ENCODE measurements at places on chromosomes 6 and 20. TPM values are rescaled to one million over a fixed set of nuclear protein-coding genes. Genes with fewer than 3 reads are reported as not detected.
A peak's percentile ranks its signal among the peaks of the same experiment; 100 is the strongest.

DNA sequence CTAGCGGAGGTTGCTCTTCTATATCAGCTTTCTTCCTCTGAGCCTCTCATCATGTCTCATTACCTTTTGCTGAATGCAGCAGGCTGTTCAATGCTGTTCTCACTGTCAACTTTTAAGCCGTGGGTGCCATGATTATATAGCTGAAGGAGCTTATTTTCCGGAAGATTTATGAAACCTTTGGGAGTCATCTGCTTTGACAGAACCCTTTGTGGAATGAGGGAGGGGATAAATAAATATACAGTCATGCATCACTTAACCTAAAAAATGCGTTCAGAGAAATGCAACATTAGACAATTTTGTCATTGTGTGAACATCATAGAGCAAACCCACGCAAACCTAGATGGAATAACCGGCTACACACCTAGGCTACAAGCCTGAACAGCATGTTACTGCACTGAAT lies 102.2 kb upstream of the AKAP12 start:
- H3K4me1 ChIP-seq: no peaks in the 10 kb centered on the region
- no peak for DNase-seq
- no peak overlapping the region for H3K27ac ChIP-seq
- no peak overlapping the region for H3K4me3 ChIP-seq
- H3K36me3 ChIP-seq: no peaks in the 10 kb centered on the region

The DCDC2 gene
- total RNA-seq: 14.8 TPM

DNA sequence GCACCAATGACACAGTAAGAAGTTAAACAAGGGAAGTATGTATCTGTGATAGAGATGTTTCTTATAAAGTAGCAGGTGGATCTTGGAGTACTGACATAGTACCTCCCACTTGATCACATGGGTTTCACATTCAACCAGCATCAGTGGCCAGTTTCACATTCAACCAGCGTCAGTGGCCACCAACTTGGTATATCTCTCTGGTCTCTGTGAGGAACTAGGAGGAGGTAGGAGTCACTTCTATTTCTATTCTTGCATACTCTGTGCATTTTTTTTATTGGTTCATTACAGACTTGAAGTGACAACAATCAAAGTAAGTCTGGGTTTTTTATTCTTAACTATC lies 200.3 kb upstream of the SIM1 start:
- H3K27me3 ChIP-seq: no peaks in the 10 kb centered on the region
- no peaks in the 10 kb centered on the region for H3K36me3 ChIP-seq
- no peaks in the 10 kb centered on the region for H3K4me1 ChIP-seq
- H3K4me3 ChIP-seq: no peak overlapping the region
- no peak overlapping the region for H3K27ac ChIP-seq

The CRISP3 gene
- not detected for total RNA-seq

GRCh38 chr6:30571762-30572082 lies 480 bp downstream of the ABCF1 start:
- peaks cover 2% of the 10 kb centered on the region for H3K36me3 ChIP-seq
- no peaks in the 10 kb centered on the region for H3K27me3 ChIP-seq
- peaks cover 16% of the 10 kb centered on the region for H3K4me1 ChIP-seq
- DNase-seq: no peak
- H3K4me3 ChIP-seq: peak overlapping the region; percentile 3
- peak overlapping the region; percentile 82 for H3K27ac ChIP-seq

GRCh38 chr6:41428996-41429421 lies 93.6 kb downstream of the NCR2 start:
- H3K36me3 ChIP-seq: no peaks in the 10 kb centered on the region
- peaks cover 43% of the 10 kb centered on the region for H3K4me1 ChIP-seq
- H3K4me3 ChIP-seq: no peak overlapping the region
- peak overlapping the region; percentile 87 for H3K27ac ChIP-seq
- DNase-seq: peak; percentile 28

GRCh38 chr20:16777126-16777525 lies 29.0 kb downstream of the OTOR start:
- no peak for DNase-seq
- no peak overlapping the region for H3K4me3 ChIP-seq
- H3K27me3 ChIP-seq: no peaks in the 10 kb centered on the region
- no peaks in the 10 kb centered on the region for H3K4me1 ChIP-seq
- H3K27ac ChIP-seq: no peak overlapping the region
- no peaks in the 10 kb centered on the region for H3K36me3 ChIP-seq

GRCh38 chr20:19690462-19690861 lies 67.6 kb upstream of the RIN2 start:
- H3K36me3 ChIP-seq: no peaks in the 10 kb centered on the region
- no peak overlapping the region for H3K4me3 ChIP-seq
- no peak for DNase-seq

DNA sequence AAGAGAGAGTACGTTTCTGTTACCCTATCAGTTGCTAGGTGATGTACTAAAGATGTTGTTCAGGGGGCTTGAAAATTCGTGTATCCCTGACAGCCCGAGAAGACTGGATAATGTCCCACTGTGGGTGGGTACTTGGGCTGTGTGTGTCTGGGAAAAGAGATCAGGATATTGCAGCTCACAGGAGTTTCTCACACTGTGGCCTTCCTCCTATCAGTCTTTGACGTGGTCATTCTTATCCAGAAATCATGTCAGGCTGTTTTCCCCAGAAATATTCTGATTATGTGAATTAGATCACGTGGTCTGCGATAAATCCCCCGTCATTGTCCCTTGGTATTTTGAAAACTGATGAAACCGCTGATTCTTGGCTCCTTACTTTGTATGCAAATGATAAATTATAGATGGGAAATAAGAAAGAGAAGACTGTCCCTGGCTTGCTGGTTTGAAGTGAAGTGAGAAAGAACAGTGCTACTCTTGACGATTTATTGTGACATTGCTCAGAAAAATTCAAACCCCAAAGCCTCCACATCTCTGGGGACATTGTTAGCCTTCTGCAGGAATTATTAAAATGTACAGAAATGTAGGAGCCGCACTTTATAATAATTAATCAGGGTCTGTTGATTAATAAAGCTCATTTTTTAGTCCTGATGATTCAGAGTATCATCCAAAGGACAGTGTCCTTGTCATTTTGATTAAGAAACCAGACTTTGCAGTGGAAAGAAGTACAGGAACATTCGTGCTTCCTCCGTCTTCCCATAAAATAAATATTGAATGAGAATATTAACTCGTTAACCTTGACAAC lies 167.5 kb upstream of the TSHZ2 start:
- no peaks in the 10 kb centered on the region for H3K36me3 ChIP-seq
- H3K27ac ChIP-seq: no peak overlapping the region
- no peak for DNase-seq
- H3K27me3 ChIP-seq: no peaks in the 10 kb centered on the region

DNA sequence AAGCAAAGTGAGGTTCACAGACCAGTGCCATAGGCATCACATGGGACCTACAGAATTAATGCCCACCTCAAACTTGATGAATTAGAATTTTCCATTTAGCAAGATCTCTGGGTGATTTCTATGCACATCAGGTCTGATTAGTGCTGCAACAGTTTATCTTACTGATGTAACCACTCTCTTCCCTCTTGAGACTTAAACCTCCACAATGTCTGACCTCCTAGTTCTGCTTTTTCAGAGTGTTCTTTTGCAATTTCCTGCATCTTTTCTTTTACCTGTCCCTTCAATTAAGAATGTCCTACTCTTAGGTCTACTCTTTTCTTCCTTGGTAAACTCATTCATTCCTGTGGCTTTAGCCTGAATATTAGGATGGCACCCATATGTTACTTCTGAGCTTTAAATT lies 615.3 kb downstream of the TFAP2A start:
- no peak overlapping the region for H3K4me3 ChIP-seq
- no peak overlapping the region for H3K27ac ChIP-seq
- no peaks in the 10 kb centered on the region for H3K27me3 ChIP-seq
- H3K4me1 ChIP-seq: no peaks in the 10 kb centered on the region
- DNase-seq: no peak
- no peaks in the 10 kb centered on the region for H3K36me3 ChIP-seq

The ROS1 gene
- total RNA-seq: not detected

The GPX5 gene
- not detected for total RNA-seq

DNA sequence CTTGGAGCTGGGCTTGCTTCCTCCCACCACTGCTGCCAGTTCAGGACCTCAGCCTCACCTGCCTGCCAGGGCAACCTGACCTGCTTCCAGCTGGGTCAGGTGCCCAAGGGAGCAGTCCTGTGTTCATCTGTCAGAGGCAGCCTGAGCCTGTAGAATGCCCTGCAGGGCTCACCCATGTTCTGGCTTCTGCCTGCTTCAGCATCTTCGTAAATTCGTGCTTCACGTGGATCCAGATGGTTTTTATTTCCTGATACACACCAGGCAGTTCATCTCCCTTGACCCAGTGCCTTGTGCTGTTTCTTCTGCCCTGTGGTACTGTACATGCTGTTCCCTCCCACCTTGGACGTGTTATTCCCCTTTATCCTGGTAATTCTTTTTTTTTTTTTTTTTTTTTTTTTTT lies 50.2 kb downstream of the ARID1B start:
- no peak overlapping the region for H3K4me3 ChIP-seq
- peaks cover 76% of the 10 kb centered on the region for H3K4me1 ChIP-seq
- H3K27ac ChIP-seq: peak overlapping the region; percentile 62
- H3K27me3 ChIP-seq: no peaks in the 10 kb centered on the region

DNA sequence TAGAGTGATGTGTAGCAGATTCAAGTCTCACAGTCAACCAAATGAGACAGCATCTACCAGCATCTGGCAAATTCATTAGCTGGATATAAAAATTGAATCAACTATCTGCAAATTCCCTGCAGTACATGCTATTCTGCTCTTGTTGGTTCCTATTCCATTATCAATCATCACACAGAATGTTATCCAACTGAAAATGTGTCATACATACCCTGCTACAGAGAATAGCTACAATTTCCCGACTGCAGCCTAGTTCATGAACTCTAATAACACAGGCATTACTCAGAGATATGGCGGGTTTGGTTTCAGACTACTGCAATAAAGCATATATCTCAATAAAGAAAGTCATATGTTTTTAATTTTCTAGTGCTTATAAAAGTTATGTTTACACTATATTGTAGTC lies 78.4 kb downstream of the AHI1 start:
- no peak overlapping the region for H3K4me3 ChIP-seq
- no peaks in the 10 kb centered on the region for H3K27me3 ChIP-seq
- DNase-seq: no peak
- H3K4me1 ChIP-seq: no peaks in the 10 kb centered on the region

DNA sequence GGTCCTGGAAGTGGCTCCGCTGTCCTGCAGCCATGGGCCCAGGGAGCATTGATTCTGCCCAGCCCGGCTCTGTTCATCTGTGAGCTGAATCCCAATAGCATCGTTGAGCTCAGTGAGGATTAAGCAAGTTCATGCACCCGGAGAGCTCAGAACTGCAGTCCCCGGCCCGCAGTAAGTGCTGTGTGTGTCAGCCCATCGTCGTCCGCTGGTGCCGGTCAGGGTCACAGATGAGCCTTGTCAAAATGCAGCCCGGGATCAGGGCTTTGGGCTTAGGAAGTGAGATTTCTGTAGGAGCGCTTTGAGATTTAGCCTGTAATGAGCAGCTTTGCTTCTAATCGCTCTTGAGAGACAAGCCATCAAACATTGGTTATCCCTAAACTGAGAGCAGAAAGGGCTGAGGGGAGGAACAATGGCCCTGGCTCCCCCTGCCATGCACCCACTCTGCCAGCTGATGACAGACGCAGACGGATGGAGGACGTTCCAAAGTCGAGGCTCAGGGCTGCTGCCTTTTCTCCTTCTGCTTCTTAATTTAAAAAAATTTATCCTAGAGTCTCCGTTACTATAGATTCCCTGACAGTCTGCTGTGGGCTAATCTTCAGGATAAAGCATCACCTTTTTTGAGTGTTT lies 25.6 kb upstream of the SULF2 start:
- no peak overlapping the region for H3K27ac ChIP-seq
- H3K4me3 ChIP-seq: no peak overlapping the region
- no peaks in the 10 kb centered on the region for H3K36me3 ChIP-seq
- no peak for DNase-seq
- no peaks in the 10 kb centered on the region for H3K27me3 ChIP-seq
- no peaks in the 10 kb centered on the region for H3K4me1 ChIP-seq

The OLIG3 gene
- total RNA-seq: not detected

DNA sequence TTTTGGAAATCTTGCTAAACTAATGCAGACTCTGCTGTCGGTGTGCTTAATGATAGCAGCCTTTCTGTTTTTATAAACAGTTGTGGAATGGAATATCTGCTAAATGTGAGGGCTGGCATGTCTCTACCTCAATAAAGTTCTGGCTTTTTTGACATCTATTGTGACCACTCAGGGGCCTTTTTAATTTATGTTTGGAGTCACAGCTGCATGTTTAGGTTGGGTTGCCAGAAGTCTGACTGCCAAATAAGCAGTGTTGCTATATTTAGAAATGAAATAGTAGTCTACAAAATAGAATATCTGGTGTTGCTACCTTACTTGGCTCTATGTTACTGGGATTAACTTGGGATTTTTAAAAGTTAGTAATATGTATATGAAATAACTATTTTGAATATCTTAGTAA lies 125.1 kb upstream of the LOC128125822 start:
- H3K4me3 ChIP-seq: no peak overlapping the region
- H3K36me3 ChIP-seq: no peaks in the 10 kb centered on the region
- DNase-seq: no peak
- H3K27me3 ChIP-seq: no peaks in the 10 kb centered on the region
- H3K4me1 ChIP-seq: no peaks in the 10 kb centered on the region

DNA sequence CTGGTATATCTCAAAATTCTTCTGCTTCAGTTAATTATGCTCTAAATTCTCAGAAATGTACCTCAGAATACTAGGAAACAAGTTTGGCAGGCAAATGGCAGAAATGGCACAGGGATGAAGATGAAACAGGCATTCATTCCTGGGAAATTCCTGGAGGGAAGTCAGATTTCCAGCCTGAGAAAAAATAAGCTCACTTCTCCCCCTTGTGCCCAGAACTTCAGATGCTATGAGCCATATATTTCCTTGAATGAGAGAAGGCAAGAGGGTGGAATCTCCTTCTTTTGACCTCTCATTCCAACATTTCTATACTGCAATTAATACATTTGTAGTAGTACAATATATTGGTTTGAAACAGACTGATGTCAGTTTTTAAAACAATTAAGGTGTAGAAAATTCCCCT lies 22.8 kb downstream of the RGS17 start:
- H3K36me3 ChIP-seq: no peaks in the 10 kb centered on the region
- H3K27ac ChIP-seq: no peak overlapping the region
- no peaks in the 10 kb centered on the region for H3K27me3 ChIP-seq
- H3K4me3 ChIP-seq: no peak overlapping the region

GRCh38 chr6:10320291-10320690 lies 94.6 kb downstream of the TFAP2A start:
- no peak for DNase-seq
- H3K4me3 ChIP-seq: no peak overlapping the region
- H3K27me3 ChIP-seq: no peaks in the 10 kb centered on the region
- H3K4me1 ChIP-seq: no peaks in the 10 kb centered on the region
- no peaks in the 10 kb centered on the region for H3K36me3 ChIP-seq

GRCh38 chr6:95866732-95867131 lies 149.0 kb upstream of the FUT9 start:
- H3K27ac ChIP-seq: no peak overlapping the region
- H3K4me3 ChIP-seq: no peak overlapping the region
- no peaks in the 10 kb centered on the region for H3K27me3 ChIP-seq
- H3K36me3 ChIP-seq: no peaks in the 10 kb centered on the region
- no peaks in the 10 kb centered on the region for H3K4me1 ChIP-seq

The CLDN20 gene
- not detected for total RNA-seq

The LCA5 gene
- 17.6 TPM for total RNA-seq
